ENCODE measurements at places on chromosomes 4 and X. TPM values are rescaled to one million over a fixed set of nuclear protein-coding genes. Genes with fewer than 3 reads are reported as not detected.

The PAGE5 gene
- total RNA-seq: not detected

The HAND2 gene
- not detected for total RNA-seq

The CDKL5 gene
- 5.1 TPM for total RNA-seq

The EGFL6 gene
- not detected for total RNA-seq

The SATL1 gene
- not detected for total RNA-seq

The PHKA1 gene
- total RNA-seq: 6.4 TPM

The NMU gene
- total RNA-seq: not detected

The GAGE13 gene
- total RNA-seq: not detected

The IBSP gene
- not detected for total RNA-seq

The CPZ gene
- total RNA-seq: not detected

The SHROOM2 gene
- 10.1 TPM for total RNA-seq

The DRD5 gene
- not detected for total RNA-seq

The CTAG2 gene
- total RNA-seq: not detected

The CCDC149 gene
- 15.8 TPM for total RNA-seq

The SLC10A6 gene
- 0.26 TPM for total RNA-seq

The AREG gene
- total RNA-seq: under 0.01 TPM

The CT45A10 gene
- total RNA-seq: not detected

The SERPINA7 gene
- total RNA-seq: not detected

The SERTM2 gene
- total RNA-seq: not detected

The CLDN22 gene
- total RNA-seq: not detected

The NLGN3 gene
- 0.13 TPM for total RNA-seq

The TREX2 gene
- total RNA-seq: 2.3 TPM

The PAGE1 gene
- total RNA-seq: not detected

The ADH7 gene
- not detected for total RNA-seq

The SLIT2 gene
- 0.13 TPM for total RNA-seq

The BEX2 gene
- 0.77 TPM for total RNA-seq

The FAM184B gene
- not detected for total RNA-seq

The SEPTIN6 gene
- total RNA-seq: 15.1 TPM
